ENCODE measurements at places on chromosomes 13 and 19.
A peak's percentile ranks its signal among the peaks of the same experiment; 100 is the strongest.

DNA sequence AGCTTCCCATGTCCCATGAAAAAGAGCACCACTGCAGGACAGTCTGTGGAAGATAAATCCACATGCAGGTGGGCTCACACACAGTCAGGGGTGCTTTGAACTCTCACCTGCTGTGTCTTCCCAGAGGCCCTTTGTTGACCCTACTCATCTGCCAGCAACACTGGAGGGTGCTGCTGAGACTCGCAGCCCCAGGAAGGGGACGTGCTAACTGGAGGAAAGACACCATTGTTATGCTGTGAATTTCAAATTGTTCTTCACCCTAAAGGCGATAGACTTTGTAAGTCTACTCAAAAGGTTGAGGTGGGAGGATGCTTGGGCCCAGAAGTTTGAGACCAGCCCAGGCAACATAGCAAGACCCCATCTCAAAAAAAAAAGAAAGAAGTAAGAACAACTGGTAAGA lies 107.3 kb upstream of the SERP2 start:
- DNase-seq = no peak

- DNase-seq = no peak
These were observed 14.4 kb downstream of the LILRB4 start for GRCh38 chr19:54677217-54677616.

- no peak for DNase-seq
These were observed 64.4 kb downstream of the RASA3 start for GRCh38 chr13:114067886-114068651.

GRCh38 chr13:20239748-20240147 lies 7.6 kb upstream of the GJB6 start:
- DNase-seq = no peak

DNA sequence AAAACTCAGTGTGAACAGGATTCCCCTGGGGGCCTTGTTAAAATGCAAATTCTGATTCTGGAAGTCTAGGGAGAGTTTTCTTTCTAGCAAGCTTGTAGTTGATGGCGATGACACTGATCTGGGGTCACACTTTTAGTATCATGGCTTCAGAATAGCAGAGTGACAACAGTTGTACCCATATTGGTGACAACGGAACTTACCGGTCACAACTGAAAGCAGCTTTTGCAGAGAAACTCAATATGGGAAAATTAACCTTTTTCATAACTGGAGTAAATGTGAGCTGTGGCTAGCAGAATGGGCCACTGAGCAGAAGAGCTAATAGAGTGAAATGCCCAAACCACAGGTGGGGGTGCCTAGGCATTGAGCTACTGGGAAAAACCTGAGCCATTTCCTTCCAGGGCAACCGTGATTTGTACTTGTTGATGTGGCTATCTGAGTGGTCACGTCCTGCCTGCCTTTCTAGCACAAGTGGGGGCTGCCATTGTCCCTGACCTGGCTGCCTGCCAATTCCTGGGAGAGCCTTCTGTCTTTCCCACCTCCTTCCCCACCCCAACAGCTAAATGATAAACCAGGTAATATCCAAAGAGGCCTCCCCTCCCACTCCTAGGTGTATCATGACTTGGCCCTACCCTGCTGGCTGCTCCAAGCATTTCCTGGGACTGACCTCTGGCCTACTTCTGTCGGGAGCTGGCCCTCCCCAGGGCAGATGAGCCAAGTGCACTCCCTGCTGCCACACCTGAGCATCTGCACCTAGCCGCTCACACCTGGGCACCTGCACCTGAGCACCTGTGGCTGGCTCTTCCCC lies 1.7 kb upstream of the SLC10A2 start:
- no peak for DNase-seq

GRCh38 chr13:44422755-44423643 lies 49.4 kb downstream of the SERP2 start:
- peak; percentile 57 for DNase-seq

DNA sequence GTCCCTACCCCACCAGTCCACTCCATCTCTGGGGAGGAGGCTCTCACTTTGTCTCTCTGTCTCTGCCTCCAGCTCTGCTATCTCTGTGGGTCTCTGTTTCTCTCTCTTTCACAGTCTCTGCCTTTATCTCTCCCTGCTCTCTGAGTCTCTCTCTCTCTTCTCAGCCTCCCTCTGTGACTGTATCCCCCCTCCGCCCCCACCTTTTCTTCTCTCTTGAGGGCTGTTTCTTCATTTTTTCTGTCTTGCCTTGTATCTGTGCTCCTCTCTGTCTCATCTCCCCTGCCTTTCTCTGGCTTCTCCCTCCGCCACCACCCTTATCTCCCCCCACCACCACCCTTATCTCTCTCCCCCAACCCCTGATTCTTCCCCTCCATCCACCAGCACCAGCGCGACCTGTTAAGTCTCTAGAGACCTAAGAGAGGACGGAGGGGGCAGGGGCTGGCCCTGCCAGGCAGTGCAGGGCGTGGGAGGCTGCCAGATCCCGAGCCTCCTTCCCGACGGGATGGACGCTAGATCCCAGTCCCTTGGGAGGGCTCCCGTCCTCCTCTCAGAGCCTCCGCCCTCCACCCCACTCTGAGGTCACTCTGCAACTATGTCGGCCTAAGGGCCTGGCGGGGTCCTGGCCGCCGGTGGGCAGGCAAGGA lies 1.0 kb downstream of the AXL start:
- peak; percentile 64 for DNase-seq

DNA sequence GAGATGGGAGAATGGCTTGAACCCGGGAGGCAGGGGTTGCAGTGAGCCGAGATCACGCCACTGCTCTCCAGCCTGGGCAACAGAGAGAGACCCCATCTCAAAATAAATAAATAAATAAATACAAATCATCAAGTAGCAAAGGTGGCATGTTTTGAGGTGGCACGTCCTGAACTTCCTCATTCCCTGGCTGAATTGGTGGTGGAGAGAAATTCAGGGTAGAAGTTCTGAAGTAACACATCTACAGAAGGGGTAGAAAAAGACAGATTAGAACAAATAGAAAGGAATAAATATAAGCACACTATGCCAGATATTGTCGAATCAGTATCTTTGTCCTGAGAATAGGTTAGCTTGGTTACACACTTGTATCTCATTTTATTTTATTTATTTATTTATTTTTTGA lies 6.3 kb downstream of the IFI30 start:
- no peak for DNase-seq

DNA sequence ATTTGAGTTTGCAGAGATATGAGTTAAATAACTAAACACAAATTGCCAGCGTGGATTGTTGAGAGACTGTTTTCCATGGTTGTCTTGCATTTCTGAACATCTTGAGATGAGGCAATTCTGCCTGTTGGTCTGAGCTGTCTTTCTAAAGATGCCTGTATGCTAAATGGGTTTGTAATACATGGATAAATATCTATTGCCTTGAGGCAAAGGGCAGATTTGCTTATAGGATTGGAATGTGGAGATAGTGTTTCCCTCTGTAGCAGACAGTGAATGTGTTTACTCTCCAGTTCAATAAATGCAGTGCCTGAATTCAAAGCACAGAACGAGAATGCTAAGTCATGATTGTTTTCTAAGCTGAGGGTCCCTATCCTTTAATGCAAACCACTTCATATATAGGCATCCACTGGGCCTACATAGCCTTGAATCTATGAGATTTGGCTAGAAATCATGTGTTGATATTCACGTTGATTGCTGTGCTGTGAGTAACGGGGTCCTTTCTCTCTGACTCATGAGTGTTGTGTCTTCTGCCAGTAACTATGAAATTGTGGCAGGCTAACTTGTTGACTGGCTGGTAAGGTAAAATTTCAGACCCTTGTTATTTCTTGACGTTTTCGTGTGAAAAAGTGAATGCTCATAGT lies 2554.8 kb downstream of the PCDH9 start:
- peak; percentile 33 for DNase-seq

GRCh38 chr13:110555601-110556223 lies 5.8 kb downstream of the RAB20 start:
- no peak for DNase-seq

GRCh38 chr13:100024023-100024422 lies 42.4 kb downstream of the ZIC2 start:
- no peak for DNase-seq

GRCh38 chr13:25946321-25946720 lies 105.5 kb downstream of the SHISA2 start:
- DNase-seq = no peak

DNA sequence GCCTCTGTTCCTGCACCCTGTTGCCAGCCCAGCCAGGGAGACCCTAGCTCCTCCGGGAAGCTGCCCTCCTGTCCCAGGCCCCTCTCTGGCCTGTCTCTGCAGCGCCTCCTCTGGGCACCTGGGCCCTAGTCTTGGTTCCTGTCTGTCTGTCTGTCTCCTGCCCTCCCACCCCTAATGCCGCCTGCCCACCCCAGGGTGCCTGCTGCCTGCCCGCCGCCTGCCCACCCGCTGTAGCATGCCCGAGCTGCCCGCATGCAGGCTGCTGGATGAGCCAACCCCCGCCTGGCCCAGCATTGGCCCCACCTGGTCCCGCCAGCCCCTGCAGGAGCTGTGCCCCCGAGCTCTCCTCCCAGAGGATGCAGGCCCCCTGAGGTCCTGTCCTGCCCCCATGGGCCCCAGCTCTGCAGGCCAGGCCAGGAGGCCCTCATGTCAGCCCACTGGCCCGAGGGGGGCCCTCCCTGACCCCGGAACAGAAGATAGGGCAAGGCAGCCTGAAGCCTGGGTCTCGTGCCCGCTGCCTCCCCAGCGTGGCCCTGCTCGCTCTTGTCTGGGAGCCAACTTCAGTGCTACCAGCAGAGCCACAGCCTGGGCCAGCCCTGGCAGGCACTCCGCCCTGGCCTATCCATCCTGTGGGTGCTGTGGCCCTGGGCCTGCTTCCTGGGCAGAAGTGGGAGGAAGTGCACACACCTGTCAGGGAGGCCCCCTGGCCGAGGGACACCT lies 5.2 kb downstream of the MAP2K7 start:
- DNase-seq = no peak

DNA sequence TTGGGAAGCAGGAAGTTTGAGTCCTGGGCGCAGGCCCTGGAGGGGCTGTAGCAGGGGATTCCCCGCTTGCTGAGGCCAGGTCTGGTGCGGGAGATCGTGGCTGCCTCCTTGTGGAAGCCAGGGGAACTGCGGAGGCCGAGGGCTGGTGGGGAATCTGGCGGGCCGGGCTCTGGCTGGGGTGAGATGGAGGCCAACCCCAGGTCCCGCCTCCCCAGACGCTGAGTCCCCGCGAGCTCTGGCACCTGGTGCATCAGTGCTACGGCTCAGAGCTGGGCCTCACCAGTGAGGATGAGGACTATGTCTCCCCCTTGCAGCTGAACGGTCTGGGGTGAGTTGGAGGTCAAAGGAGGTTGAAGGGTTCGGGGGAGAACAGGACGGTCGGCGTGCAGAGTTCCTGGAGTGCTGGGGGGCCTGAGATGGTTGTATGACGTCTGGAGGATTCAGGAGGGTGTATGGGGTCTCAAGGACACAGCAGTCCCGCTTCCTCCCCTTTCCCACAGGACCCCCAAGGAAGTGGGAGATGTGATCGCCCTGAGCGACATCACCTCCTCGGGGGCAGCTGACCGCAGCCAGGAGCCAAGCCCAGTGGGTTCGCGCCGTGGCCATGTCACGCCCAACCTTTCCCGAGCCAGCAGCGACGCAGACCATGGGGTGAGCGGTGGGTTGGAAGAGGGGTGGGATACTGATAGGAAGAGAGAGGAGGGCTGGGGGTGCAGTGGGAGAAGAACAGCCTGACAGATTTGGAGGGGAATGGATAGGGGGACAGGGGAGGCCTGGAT lies 13.1 kb downstream of the GRAMD1A start:
- peak; percentile 79 for DNase-seq

DNA sequence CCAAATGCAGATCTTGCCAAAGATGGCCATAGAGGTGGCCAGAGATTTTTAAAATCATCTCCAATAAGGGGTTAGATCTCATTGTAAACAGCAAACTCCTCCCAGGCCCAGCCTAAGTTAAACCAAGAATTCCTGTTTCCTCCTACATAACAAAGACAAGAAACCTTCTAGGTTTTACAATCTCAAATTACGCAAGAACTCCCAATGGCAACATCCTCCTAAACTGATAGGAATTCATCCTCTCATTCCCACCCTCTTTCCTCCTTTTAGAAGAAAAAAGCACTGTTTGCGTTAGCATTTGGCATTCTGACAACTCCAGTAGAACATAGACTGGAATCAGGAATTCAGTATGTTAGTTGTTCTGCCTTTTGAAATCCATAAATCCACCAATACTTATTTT lies 14.6 kb downstream of the PROSER1 start:
- DNase-seq = peak; percentile 90

- DNase-seq = no peak
These were observed 15.0 kb upstream of the ZNF561 start for GRCh38 chr19:9636018-9636417.

DNA sequence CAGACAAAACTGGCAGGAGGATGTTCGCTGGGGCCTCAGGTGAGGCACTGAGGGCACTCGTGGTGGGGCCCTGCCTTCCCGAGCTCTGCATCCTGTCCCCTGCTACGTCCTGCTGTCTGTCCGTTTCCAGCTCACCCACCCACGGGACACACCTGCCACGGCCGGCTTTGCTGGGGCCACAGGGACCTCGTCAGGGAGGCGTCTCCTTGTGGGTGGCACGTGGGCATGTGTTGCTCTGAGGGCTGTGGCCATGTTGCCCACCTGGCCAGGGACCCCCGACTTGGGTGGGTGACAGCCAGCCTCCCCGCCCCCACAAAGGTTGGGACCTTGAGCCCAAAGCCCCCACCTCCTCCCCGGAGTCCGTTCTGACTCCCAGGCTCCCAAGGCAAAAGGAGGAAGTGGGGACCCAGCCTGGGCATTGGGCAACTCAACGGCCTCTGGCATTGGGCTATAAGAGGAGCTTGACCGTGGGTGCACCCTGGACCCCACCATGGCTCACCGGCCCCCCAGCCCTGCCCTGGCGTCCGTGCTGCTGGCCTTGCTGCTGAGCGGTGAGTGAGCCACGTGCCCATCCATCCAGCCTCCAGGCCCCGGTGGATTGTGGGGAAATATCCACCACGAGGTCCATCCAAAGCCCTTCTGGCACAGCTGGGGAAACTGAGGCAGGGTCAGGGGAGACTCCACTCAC lies at the start of gene PRTN3:
TSS of gene PRTN3 (plus strand) at position 481 of the 688 bp plus-strand sequence. CDS start at position 491, 10 bp downstream.
- DNase-seq = no peak

DNA sequence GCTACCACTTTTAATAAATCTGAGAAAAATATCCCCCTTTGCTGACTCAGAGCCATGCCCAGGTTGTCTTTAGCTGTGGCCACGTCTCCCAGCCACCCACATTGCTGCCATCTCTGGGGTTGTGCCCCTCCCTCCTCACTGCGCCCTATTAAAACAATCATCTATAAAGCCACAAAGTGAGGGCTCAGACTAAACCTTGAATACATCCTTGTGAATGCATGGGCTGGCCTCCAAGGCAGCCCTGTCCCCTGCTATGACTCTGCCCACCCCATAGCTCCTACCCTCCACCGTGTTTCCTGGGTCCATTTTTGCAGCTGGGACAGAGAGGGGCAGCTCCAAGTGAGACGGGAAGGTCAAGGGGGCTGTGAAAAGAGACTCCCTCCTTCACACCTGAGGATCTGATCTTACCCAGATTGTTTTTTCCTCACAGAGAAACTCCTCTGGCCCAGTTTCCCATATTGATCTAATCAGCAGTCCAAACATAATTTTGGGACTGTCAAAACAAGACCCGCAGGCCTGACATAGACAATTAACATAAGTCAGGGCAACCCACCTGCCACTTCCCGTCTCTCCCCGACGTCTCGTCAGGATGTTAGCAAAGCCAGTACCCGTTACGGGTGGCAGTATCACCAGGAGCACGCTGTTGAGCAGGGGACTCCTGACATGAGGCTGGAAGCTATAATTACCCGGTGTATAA lies 199.0 kb downstream of the KATNAL1 start:
- no peak for DNase-seq
